ENCODE measurements at places on chromosomes 12 and 14.

DNA sequence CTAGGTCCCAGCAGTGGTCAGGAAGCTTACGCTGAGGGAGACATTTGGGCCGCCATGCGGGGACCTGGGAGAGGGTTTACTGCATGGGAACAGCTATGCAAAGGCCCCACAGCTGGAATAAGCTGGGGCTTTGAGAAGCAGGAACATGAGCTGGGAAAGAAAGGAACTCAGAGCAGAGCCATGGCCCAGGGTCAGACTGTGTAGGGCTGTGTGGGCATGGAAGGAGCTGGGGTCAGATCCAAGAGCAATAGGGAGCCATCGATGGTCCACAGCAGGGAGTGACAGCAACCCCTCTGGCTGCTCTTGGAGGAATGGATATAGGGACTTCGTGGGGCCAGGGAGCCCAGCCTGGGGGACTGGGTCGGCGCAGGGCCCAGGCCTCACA is 151.6 kb downstream of the ADGRD1 start:
- no peak for DNase-seq

DNA sequence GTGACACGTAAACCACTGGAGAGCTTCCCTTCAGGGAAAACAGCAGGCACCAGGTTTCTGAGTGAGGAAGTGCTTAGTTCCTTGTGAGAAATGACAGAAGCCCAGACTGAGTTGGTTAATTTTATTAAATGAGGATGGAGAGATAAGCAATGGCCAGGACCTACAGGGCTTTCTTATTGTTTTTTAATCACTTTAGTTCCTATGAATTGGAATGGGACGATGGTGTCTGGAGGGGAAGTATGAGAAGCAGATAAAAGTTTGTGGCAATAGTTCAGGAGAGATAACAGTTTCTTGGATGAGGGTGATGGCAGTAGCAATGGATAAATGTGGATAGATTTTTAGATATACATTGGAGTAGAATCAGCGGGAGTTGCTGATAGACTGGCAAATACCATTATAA is 86.5 kb upstream of the PTPRR start:
- DNase-seq = no peak

DNA sequence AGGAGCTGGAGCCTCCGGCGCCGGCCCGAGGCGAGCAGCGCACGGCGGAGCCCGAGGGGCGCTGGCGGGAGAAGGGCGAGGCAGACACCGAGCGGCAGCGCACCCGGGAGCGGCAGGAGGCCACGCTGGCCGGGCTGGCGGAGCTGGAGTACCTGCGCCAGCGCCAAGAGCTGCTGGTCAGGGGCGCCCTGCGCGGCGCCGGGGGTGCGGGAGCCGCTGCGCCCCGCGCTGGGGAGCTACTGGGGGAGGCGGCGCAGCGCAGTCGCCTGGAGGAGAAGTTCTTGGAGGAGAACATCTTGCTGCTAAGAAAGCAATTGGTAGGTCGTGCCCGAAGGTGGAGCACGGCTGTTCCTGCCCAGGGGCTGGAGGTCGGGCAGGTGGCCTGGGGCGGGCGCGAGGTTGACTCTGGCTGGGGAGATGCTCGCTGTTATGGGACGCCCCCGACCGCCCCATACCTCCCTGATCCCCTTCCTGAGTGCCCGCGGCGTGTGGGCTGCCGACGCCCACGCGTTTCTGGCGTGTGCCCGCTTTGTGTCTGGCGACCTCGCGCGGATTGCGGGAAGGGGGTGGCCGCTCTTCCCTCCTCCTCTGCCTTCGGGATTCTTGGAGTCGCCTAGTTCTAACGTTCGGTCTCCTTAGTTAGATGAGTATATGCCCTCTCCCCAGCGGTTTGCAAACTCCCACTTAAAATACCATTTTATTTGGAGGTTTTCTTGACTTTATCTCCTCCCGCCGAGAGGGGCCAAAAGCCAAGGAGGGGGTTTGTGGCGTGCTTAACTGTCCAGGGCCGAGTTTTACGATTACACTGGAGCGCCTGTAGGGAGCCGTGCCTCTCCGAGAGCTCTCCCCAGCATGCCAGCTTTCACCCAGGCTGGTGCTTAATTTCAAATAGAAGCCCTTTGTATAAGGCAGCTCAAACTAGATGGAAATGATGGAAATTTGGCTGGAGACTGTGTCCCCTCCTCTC is 752 bp downstream of the DACT1 start:
- DNase-seq = no peak

DNA sequence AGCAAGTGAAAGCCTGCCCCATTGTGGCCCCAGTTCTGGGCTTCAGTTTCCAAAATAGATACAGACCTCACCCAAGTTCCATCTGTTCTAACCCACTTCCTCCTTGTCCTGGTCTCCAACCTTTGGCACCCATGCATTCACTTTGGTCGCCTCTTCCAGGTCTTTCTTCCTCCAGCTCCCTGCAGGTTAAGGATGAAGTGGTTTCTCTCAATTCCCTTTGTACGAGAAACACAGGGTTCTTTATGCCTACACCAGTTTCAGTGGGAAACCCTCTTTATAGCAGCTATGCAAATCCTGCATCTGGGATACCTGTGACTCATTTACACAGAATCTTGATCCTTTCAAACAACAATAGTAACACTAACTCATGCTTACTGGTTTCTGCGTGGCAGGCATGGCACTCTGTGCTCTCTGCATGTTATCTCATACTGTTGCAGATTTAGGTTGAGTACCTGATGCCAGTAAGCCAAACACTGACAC is 110.6 kb upstream of the AMIGO2 start:
- DNase-seq = no peak

DNA sequence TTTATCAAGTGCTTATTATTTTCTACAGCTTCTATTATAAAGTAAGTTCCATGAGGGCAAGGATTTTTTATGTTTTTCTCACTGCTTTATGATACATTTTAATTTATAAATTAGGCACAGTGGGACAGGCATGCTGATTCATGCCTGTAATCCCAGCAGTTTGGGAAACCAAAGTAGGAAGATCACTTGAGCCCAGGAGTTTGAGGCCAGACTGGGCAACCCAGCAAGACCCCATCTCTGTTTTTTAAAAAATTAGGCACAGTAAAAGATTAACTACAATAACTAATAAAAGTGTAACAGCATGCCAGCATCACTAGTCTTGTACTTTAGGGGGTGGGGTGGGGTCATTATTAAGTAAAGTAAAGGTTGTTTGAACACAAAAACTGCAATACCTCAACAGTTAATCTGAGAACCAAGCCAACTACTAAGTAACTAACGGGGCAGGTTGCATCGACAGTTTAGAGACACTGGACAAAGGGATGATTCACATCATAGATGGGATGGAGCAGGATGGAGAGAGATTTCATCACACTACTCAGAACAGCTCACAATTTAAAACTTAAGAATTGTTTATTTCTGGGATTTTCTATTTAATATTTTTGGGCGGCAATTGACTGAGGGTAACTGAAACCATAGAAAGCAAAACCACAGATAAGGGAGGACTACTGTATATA is 119.5 kb downstream of the PLEKHA5 start:
- no peak for DNase-seq

DNA sequence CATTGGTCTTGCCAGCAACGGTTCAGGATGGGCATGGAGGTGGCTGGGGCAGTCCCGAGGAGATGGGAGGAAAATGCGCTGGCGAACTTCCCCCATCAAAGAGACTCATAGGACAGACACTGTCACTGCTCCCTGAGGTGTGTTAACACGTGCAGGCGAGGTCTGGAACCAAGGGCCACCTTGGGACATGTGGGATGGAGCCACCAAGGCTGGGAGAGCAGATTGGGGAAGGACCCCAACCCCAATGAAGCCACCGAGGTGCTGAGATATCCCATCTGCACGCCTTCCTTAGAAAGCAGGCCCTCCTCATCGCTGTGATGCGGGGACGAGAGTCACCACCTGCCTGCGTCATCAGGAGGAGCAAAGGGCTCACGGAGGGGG is 16.9 kb upstream of the BEGAIN start:
- DNase-seq = no peak

DNA sequence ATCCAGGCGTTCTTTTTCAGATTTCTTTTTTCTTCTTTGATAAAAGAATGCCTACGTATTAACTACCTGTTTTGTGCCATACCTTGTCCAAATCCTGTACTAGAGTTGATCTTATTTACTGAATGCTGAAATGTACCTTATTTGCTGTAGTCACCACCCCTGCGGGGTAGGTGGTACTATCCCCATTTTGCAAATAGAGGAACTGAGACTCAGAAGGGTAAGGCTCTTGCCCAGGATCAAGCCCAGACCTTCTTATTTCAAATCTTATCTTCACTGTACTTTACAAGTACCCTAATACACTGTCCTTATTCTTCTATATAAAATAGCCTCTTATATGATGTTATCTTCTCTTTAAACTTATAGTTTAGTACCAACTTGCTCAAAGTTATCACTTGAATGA is 206.5 kb downstream of the SLC41A2 start:
- DNase-seq = no peak

DNA sequence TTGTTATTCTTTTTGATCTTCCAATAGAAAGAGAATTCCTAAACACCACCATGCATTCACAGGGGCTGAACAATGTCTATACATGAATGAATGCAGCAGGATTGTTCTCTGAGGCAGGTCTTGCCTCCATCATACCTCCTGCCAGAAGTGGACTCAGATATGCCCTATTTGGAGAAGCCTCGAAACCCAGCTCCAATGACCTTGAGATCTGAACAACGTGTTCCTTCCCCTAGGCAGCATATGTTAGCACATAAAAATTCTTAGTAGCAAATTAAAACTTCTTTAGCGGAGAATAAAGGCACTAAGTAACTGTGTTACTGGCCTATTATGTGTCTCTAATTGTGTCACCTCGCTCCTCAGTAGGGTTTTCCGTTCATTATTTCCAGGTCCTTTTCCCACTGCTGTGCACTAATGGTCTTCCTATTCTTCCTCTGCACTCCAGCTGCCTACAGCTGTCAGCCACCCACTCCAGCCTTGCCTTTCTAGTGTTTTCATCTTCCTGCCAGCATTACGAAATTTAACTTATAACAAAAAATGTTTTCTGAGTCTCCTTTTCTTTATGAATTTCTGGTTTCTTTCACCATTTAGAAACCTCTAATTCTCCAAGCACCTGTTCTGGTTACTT is 62.6 kb upstream of the IGF1 start:
- DNase-seq = no peak

GRCh38 chr12:63224396-63224795 is 73.4 kb upstream of the AVPR1A start:
- no peak for DNase-seq

GRCh38 chr12:110244829-110245228 is 36.2 kb upstream of the ATP2A2 start:
- no peak for DNase-seq

- DNase-seq = no peak
These were observed 15.2 kb downstream of the HHIPL1 start for GRCh38 chr14:99660006-99660566.

DNA sequence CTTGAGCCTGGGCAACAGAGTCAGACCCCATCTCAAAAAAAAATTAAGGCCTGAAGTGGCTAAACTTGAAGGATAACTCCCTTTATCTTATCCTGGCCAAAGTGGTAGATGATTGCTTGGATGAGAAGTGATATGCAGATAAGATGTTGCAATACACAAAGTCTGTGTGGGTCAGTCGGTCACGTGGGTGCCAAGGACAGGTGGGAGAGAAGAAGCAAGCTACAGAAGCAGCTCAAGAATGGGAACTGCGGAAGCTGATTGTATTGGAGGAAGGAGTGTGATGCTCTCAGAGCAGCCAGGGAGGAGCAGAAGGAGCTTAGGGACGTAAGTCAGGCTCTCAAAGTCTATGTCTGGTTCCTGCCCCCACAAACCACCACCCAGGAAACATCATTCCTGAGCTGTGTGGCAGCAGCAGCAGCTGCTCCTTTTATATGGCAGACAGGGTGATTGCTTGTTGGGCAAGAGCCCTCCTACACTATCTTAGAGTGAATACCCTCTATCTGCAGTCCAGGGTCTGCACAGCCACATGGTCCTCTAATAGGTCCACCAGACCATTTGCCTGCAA is 54.5 kb downstream of the ATP2A2 start:
- no peak for DNase-seq

DNA sequence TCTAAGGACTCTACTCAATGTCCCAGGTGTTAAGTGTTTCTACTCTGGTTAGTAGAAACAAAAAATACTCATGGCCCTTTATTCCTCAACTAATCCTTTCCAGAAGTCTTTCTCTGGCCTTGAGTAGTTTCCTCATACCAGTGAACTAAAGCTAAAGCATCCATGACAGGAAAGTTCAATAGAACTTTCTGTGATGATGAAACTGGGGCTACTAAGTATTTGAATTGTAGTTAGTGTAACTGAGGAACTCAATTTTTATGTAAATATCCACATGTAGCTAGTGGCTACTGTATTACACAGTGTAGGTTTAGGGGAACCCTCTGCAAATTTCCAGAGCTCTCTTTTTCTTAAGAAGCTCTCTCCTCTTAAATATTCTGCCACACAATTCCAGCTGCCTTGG is 63.7 kb downstream of the R3HDM2 start:
- DNase-seq = no peak

GRCh38 chr12:7959701-7960121 is 23.7 kb upstream of the SLC2A3 start:
- no peak for DNase-seq

- DNase-seq = no peak
These were observed 86.4 kb downstream of the ESRRB start for GRCh38 chr14:76462330-76462729.

DNA sequence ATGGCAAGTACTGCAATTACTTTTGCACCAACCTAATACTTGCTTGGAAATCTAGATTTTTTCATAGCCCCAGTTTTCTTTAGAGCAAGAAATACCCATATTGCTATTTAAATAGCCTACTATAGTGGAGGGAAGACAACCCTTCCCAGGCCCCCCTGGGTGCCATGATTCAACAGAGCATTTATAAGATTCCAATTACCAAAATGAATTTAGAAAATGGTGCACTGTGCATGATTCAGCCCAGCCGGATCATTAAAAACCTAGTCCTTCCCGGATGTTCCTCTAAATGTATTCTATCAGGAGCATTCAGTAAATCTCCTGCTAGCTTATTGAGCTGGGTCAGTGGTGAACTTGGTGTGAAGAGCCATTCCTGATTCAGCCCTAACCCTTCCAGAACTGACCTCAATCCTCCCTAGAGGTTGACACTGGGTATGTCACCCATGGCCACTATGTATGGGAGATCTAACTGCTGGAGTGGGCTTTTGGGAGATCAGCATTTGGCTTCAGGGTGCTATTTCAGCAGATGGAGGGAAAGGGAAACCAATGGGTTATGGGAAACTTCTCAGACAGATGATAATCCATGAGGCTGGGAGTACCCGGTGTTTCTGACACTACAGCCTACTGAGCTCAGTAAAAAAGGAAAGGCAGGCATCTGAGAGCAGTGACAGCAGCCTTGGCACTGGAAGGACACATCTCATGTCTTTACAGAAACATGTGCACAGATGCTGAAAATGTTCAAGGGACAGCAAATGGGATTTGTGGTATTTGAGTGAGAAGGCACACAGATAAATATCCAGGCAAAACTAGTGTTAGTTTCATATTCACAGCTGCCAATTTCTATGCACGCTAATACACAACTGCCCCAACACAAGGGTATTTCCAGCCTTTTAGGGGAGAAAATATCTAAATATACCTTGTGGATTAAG is 258.9 kb downstream of the DPF3 start:
- DNase-seq = no peak

DNA sequence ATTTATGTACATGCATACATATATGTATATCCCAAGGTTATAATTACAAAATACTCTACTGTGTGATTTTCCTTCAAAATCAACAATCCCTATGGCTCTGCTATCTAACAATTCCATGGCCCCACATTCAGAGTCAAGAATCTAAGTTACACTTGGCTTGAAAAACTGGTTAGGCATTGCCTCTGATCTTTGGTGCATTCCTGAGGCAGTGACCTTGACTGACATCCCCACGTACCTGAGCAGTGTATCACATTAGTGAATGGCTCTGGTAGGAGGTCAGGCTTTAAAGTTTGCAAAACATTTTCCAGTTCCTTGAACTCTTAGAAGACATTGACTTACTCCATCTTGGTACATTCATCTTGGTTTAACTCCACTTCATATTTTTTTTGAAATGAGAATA is 8.5 kb upstream of the STON2 start:
- no peak for DNase-seq

Measured in activated T-helper 1 cell treated with anti-CD3 and anti-CD28 coated beads, Interleukin-2, amount 50 U/mL, for 16 hours (primary cell).